ENCODE measurements at places on chromosomes 2 and 18. TPM values are rescaled to one million over a fixed set of nuclear protein-coding genes. Genes with fewer than 3 reads are reported as not detected.

DNA sequence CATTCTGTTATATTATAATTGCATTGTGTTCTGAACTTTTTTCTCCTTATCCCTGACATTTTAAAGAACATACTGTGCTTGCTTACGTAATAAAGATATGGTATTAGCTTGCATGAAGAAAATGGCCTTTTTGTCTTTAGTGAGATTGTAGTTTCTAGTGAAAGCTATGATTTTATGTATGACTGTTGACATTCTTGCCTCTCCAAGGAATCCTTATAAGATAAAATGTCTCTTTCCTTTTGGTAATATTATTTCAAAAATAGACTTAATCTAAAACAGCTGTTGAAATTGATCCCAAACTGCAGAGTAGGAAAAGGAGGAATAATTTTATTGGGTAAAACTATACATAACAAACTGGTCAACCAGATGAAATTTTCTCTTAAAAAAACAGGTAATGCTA, 40.8 kb upstream of the CCDC102B start:
- no peak for DNase-seq

DNA sequence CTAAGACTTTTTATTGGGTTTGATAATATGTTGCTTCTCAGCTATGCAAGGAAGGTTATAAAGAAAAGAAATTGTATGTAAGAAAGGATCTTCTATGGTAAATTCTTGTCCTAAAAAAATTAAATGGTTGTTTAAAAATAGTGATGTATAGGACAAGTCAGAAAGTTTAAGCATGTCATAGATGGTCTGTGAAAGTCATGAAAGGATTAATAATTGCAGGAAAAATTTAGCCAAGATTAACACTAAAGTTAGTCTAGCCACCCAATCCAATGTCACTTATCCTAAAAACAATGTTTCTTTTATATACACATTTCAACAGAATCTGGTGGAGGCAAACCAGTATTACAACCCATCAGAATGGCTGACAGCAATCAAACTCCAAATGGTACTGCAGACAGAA, 1046.7 kb upstream of the SLC39A10 start:
- DNase-seq, result no peak

DNA sequence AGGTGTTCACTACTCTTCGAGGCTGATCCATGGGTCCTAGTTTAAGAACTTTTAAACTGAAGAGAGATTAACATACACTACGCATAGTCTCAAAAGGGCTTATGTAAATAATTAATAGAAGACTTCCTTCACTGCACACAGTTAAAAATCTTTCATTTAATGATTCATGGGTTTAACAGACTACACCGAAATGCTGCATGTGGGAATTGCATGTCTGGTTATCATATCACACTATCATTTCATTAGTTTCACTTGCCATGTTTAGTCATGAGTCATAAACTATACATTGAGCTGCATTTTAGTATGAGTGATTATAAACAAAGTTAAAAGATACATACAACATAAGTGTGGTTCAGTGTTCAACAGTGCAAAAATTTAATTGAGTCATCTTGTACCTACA, 31.2 kb downstream of the GLS start:
- DNase-seq, result no peak

- no peak for DNase-seq
Measured at GRCh38 chr2:215391531-215391930, 44.3 kb downstream of the FN1 start.

DNA sequence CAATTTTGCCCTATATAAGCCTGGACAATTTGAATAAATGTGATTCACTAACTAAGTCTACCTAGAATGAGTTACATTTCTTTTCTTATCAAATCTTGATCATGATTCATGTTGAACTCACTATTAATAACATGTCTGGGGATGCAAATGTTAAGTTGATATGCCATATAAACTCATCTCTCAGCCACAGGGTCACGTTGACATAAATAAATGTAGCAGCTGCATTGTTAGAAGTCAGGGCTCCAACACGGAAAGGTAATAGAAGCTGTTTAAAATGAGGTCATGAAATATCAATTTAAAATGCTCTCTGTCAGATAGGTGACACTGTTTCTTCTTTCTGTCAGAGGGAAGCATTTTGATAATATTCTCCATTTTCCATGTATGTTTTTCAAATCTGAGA, 521.9 kb downstream of the CCDC85A start:
- DNase-seq, result no peak

DNA sequence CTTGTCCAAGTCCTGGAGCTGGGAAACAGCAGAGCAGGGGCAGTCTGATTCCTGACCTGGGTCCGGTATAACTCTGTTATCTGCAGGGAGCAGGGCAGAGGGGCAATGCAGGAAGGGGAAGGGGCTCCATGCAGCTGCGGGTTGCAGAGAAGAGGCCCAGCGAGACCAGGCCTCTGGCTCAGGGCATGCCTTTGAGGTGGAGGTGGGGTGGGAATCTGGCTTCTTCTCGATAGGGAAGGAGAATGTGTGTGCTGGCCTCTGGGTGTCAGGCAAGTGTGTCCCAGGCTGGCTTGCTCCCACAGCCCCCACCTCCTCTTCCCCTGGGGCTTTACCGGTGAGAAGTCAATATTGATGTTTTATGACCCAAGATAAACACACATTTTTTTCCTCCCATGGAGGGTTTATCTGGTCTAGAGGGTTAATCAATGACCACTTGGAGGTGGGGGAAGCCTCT, 187.1 kb upstream of the HAAO start:
- no peak for DNase-seq

DNA sequence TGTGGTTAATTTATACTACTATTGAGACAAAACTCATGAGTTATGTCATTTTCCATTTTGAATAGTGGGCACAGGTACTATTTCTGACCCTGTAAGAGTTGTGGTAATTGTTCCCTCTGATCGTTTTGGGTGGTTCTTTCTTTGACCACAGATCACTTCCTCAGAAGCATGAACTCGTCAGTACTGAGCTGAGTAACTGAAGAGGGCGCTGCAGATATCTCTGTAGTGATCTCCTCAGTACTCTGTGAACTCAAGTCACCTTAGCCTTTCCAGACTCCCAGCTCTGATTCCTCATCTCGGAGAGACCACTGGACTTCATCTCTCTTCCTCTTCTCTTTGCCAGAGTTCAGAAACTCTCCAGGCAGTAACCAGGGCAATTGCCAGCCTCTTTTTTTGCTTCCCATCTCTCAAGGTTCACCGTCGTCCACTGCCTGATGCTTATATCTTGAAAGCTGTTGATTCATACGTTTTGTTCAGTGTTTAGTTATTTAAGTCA, 9.4 kb upstream of the IL1RL1 start:
- peak; percentile 2 for DNase-seq

DNA sequence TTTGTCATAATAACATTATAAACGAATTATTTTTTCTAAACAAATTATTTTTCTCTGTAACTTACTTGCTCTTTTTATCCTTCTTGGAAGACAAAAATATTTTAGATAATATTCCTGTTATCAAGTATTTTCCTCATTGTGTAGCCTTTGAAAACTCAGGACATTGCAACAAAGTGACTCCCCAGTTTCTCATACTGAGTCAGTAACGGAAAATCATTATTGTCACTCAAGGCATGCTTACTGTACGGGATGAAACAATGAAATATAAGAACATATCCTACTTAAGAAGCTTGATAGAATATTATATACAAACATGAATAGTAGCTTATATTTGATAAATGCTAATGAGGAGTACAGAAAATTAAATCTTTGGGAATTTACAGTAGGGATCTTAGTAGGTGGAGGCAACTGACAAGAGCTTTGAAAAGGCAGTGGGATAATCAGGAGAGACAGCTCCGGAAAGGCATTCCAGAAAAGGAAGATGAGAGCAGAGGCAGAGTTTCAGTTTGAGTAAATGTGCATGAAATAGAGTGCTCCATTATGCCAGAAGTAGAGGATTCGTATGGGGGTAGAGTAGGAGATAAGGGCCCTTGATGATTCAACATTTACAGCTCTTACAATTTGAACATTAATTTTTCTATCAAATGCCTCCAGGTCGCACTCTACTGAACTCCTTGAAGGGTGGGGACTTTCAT, 14.0 kb upstream of the YES1 start:
- DNase-seq, result no peak

DNA sequence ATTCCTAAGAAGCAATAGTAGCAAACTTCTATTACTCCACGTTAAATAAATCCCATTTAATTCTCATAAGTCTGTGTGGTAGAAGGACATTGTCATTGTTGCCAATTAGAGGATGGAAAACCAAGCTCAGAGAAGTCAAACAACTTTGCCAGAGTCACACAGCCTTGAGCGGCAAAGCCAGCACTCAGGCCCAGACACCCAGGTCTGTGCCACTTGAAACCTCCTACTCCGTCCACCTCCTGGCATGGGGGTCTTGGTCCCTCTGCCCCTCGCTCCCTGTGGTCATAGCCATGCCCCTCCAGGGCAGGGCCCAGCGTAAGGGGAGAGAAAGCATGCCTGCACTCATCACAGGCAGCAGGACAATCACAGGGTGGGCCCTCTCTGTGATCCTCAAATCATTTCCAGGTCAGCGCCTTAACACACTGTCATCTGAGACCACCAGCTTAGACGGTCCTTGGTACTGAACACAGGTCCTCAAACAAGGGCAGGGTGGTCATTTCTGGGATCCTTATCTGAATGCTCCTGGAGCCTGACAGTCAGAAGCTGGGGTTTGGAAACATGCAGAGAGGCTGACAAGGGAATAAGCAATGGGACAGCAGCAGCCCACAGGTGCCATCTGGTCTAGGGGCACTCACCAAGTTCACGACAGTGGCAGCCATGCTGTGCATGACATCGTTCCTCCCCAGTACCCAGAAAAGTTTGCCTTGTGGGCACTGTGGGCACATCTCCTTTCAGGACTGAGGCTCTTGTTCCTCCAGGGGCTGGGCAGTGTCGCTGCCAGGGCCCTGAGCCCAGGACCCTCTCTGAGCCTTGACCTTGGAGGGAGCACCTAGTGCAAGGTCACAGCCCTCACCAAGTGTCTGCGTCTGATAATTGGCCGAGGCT, 38.2 kb downstream of the FAM178B start:
- no peak for DNase-seq

DNA sequence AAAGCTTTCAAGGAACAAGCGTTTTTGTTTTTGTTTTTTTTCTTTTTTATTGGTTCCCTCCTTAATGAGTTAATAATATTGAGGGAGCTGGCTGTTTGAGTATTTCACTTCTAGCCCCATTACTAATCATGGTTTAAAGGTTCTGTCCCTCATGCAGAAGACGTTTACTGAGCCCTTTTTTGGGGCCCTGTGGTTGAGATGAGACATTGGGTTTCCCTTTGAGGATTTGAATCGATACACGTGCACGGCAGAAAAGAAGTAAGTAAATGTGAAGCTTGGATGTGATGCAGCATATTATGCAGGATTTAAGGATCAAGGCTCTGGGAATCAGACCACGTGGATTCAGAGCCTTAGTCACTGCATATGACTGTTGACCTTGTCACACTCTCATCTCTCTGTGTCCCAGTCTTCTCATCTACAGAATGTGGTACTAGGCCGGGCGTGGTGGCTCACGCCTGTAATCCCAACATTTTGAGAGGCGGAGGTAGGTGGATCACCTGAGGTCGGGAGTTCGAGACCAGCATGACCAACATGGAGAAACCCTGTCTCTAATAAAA, 1.0 kb upstream of the CHST10 start:
- no peak for DNase-seq

GRCh38 chr2:101123795-101124471, 27.2 kb downstream of the TBC1D8 start:
- peak; percentile 37 for DNase-seq

DNA sequence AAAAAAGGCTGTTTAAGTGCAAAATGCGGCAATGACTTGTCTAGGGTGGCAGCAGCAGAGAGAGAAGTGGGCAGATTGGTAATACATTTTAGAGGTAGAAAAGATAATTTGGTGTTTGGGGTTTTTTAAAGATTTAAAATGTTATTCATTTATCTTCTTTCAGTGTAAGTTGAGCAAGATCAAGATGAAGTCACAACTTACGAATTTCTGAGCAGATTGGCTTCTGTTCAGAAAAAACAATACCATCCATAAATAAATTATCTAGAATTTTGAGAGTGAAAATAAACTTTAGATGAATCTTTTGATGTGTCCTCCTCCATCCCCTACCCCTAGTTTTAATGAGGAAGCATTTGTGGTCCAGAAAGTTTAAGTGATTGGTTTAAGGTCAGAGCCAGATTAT, 47.9 kb upstream of the FAM171B start:
- no peak for DNase-seq

- DNase-seq, result no peak
Measured at GRCh38 chr2:128360711-128361110, 42.0 kb upstream of the HS6ST1 start.

GRCh38 chr2:38981003-38981669, 91.5 kb downstream of the ARHGEF33 start:
- DNase-seq, result no peak

DNA sequence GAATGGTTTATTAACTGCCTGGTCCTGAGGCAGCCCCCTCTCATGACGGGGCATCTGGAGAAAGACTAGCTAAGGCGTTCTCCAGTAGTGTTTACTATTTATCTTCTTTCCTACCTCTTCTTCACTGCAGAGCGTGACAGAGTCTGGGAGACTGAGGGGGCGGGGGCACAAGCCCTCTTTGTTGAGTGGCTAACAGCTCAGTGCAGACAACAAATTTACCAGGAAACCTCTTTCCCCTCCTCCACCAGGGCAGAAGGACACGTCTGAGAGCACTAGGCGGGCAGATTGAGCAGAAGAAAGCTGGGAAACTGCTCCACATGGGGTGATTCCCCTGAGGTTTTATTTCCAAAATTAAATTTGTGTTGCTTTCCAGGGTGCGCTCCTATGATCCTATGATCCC, 322.1 kb downstream of the CNTNAP5 start:
- DNase-seq, result no peak

DNA sequence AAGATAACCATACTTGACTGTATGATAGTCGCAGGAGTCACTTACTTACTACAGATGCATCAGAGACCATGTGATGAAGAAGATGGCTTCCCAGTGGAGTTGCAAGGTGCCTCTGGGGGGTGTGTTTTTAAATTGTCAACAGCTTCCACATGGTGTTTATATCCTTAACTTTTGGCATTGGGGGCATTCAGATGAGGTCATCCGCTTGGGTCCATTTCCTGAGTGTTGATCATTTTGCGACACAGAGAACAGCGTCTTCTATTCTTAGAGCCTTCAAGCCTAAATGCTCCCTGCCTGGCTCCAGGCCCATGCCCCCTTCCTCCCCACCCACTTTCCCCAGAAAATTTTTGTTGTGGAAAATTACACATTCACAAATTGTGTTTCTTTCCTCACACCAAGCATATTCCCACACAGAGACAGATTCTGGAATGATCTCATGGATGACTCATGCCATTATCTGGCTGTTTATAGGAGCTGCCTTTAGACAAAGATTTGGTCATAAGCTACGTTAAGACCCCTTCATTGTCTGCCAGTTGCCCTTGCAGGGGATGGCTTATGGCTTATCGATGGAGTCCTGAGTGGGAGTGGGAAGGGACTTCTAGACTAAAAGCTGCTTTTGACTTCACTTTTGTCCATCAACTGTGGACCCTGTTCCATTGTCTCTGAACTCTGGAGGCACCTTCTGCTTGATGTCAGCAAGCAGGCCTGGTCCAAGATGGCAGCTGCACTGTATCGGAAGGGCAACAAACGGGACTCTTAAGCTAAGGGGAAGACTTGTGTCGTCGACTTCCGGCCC, 91.8 kb downstream of the CABLES1 start:
- peak; percentile 76 for DNase-seq

Gene RAB6C
- total RNA-seq, result not detected

Gene NOTO
- total RNA-seq, result not detected

Gene SALL3
- not detected for total RNA-seq

Gene GBX2
- total RNA-seq, result 6.2 TPM

Gene FSHR
- not detected for total RNA-seq

Gene ZNF2
- total RNA-seq, result 4.1 TPM

Gene DQX1
- not detected for total RNA-seq

Gene KCNG3
- total RNA-seq, result 2.5 TPM

Gene BMPR2
- total RNA-seq, result 20.5 TPM

Measured in A172 (cell line).